ENCODE measurements at places on chromosomes 1 and 21.

DNA sequence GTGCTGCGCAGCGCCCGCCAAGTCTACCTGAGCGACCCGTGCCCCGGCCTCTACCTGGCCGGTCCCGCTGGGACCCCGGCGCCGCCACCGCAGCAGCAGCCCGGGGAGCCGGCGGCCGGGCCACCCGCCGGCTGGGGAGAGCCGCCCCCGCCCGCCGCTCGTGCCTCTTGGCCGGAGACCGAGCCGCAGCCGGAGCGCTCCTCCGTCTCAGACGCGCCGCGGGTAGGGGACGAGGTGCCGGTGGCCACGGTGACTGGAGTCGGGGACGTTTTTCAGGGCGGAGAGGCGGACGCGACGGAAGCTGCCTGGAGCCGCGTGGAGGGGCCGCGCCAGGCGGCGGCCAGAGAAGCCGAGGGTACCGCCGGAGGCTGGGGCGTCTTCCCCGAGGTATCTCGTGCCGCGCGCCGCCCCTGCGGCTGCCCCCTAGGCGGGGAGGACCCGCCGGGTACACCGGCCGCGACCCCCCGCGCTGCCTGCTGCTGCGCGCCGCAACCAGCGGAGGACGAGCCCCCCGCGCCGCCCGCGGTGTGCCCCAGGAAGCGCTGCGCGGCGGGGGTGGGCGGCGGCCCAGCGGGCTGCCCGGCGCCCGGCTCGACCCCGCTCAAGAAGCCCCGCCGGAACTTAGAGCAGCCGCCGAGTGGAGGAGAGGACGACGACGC is 646 bp downstream of the IER5 start:
- peak; percentile 14 for DNase-seq

- no peak for DNase-seq
Measured at GRCh38 chr21:39086547-39086946, 96.7 kb downstream of the PSMG1 start.

DNA sequence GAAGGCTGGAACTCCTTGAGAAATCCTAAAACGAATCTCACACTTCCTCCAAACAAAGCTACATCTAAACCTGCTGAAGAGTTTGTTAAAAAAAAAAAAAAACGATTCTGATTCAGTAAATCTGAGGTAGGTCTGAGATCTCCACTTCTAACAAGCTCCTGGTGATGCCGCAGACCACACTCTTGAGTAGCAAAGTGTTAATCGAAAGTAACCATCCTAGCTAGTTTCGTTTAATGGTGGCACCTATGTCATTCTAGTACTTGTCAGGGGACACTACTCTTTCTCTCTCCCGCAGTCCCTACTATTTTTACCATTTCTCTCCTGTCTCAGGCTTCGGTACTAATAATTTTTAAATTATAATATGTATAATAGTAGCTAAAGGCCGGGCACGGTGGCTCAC is 2.1 kb downstream of the CLCC1 start:
- DNase-seq: no peak

DNA sequence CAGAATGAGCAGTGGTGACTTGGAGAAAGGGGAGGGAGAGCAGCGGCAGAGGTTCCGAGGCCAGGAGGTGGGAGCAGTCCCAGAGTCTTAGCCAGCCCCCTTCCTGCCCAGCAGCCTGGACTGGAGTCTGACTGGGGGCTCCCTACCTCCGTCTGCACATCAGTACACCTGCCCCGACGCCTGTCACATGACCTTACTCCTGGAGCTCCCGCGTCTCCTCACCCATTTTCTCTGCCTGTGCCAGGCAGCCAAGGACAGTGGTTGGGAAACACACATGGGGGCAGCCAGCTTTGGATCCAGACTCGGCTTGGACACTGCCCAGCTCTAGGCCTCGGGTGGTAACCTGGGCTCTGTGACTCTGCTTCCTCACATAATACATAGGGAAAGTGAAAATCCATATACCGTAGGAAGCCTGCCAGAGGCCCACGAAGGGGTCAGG is 16.9 kb downstream of the ACTRT2 start:
- no peak for DNase-seq

- DNase-seq: no peak
Measured at GRCh38 chr1:39566441-39567137, 10.0 kb downstream of the PABPC4 start.

DNA sequence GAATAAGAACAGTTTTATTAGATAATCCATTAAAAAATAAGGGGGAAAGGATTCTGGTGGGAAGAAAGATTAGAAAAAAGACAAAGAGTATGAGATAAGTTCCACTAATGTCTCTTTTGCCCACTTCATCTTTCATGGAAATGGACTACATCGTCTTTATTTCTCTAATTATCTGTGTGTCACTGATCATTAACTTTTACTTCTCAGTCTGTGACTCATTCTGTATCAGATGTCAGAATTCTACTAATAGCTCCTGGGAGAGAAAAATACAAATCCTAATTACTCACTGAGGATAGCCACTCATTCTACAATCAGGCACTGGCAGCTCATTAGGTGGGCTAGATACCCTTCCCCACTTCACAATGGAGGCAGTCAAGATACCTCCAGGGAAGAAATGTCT is 41.7 kb downstream of the ILDR2 start:
- peak; percentile 34 for DNase-seq

DNA sequence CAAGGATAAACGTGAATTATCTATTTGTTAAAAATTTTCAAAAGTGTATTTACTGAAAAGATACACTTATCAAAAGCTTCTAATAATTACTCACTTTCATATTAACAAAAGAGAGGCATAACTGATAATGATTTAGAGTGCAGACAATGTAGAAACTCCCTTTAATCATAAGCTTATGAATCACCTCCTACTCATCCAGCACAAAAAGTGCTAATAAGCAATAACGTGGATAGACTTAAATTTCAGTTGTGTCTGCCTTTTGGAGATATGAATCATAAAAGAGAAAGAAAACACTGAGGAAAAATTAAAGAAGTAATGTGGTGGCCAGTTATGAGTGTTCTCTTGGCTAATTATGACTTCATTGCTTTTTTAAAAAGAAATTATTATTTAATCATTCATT is 827.6 kb upstream of the B3GALT2 start:
- DNase-seq: no peak

GRCh38 chr1:114235960-114236359 is 82.3 kb upstream of the SYT6 start:
- DNase-seq: no peak

DNA sequence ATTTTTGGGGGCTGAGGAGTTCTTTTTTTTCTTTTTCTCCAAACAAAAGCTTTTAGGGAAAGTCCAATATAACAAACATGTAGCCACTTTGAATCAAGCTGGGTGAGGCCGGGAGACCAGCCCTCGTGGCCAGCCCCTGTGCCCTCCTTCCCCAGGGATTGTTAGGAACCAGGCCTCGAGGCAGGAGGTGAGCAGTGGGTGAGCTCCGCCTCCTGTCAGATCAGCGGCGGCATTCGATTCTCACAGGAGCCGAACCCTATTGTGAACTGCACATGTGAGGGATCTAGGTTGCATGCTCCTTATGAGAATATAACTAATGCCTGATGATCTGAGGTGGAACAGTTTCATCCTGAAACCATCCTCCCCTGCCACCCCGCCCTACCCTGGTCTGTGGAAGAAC is 41.8 kb upstream of the TTC22 start:
- no peak for DNase-seq

GRCh38 chr1:88684482-88685258 is 597 bp downstream of the PKN2 start:
- DNase-seq: peak; percentile 47

DNA sequence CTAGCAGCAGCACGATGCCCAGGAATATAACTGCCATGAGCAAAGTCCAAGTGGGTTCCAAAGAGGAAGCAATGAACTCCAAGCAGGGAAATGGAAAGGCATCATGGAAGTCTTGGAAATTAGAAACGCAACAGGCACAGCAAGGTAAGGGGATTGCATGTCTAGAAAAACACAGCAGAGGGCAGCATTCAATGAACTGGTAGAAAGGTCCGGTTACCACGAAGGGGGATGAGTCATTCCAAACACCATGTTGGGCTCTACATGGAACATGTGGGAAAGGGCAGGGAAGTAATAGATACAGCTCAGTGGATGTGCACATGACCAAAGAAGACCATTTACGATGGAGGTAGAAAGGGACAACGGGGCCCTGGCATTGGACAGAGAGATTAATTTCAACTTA is 36.4 kb downstream of the RXRG start:
- peak; percentile 26 for DNase-seq

DNA sequence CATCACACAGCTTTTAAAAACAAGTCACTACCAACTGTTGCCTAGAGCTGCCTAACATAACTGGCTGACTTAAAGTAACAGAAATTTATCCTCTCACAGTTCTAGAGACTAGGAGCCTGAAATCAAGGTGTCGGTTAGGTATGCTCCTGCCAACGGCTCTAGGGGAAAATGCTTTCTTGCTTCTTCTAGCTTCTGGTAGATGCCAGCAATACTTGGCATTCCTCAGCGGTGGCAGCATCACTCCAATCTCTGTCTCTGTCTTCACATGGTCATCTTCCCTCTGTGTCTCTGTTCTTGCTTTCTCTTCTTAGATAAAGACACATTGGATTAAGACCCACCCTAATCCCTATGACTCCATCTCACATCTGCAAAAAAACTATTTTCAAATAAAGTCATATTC is 51.5 kb downstream of the DMRTA2 start:
- DNase-seq: no peak

GRCh38 chr1:170823120-170823519 is 112.2 kb upstream of the MROH9 start:
- DNase-seq: peak; percentile 30

DNA sequence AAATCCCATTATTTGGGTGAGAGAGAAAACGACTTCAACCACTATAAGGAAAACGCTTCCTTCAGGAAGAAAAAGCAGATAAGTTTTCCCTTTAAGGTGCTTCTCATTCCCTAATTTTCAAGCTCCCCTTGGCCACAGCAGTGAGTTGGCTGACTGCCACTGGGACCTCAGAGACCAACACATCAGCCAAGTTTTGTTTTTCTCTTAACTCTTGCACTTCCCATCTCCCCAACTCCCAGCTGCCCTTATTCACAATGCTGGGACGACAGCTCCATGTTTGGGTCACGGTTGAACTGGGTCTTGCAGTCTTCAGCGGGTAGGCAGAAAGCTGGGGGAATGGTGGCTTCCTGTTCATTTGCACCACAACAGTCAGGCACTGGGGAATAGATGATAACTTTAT is 18.9 kb downstream of the SGIP1 start:
- peak; percentile 63 for DNase-seq

DNA sequence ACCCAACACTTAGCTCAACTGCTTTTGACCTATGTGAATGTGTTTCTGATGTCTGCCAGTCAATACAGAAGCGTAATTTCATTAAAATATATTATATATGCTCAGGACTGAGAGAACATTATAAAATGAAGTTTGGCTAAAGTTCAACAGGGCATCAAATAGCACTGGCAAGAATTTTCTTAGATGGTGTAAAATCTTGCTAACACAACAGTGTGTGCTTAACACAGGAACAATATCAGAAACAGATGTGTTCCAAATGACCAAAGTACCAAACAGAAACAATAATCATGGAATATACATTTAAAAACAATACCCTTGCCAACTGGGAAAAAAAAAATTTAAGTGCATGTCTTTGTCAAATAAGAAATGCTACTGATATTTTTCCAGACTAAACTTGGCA is 10.4 kb upstream of the LHX8 start:
- DNase-seq: no peak

- peak; percentile 54 for DNase-seq
Measured at GRCh38 chr1:205766038-205766437, 9.2 kb downstream of the RAB29 start.

- DNase-seq: peak; percentile 71
Measured at GRCh38 chr1:243213045-243213787, 41.9 kb downstream of the CEP170 start.

- peak; percentile 51 for DNase-seq
Measured at GRCh38 chr21:33261635-33262034, 4.5 kb upstream of the IL10RB start.

- no peak for DNase-seq
Measured at GRCh38 chr1:233078396-233078795, 128.0 kb downstream of the NTPCR start.

GRCh38 chr1:38815903-38816627 is 43.5 kb downstream of the RRAGC start:
- no peak for DNase-seq

GRCh38 chr1:162265983-162266382 is 110.7 kb downstream of the SPATA46 start:
- DNase-seq: no peak

GRCh38 chr1:166490437-166490991 is 323.7 kb upstream of the FAM78B start:
- DNase-seq: no peak

DNA sequence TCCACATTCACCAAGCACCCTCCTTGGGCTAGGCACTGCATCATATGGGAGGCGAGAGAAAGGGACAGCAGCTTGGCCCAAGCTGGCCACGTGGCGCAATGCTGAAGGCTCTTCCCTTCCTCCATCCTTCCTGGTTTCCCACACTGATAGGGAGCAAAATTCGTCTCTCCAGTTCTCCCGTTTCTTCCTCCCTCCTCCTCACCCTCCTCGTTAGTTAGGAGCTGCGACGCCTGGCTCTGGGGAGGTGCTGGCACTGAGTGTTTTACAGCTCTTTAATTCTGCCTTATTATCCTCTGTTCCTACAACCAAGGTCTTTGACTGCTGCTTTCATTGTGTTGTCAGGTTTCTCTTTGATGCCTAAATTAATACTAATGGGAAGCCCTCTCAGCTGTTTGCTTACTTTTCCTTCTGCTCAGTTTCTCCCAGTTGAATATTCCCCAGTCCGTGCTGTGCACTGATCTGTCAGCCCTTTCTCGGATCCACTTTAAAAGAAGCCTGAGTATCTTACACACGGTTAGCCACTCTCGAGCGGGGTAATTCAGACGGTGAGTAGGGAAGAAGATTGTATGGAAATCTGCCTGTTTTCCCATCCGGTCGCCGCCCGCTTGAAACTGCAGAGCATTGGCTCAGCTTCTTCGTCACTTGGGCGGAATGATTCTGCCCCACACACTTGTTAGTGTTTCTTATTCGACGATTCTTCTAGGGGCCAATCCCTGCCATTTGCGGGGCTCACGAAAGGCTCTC is 56.2 kb upstream of the SMYD2 start:
- peak; percentile 65 for DNase-seq

GRCh38 chr1:232978815-232979214 is 28.4 kb downstream of the NTPCR start:
- DNase-seq: no peak

Measured in fibroblast of lung (primary cell).